ENCODE measurements at places on chromosomes 12 and 14.

GRCh38 chr14:48435221-48435620 is 759.8 kb upstream of the MDGA2 start:
- no peaks in the 10 kb centered on the region for H3K36me3 ChIP-seq
- no peaks in the 10 kb centered on the region for H3K4me1 ChIP-seq
- no peak overlapping the region for H3K27ac ChIP-seq
- H3K27me3 ChIP-seq: no peaks in the 10 kb centered on the region

DNA sequence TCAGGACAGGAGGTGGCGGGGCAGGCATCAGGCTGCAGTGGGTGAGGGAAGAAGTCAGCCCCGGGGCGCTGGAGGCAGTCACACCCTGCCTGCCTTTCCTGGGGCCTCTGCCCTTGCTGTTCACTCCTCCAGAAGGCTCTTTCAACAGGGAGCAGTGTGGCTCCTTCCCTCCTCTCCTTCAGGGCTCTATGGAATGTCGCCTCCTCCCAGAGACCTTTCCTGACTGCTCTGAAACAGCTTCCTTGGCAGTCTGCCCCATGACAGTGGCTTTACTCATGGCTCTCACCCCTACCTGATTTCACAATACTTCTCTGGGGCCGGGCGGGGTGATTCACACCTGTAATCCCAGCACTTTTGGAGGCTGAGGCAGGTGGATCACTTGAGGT is 7.1 kb downstream of the RHOF start:
- peak overlapping the region; percentile 86 for H3K27ac ChIP-seq
- H3K4me1 ChIP-seq: peaks cover 72% of the 10 kb centered on the region
- DNase-seq: no peak
- H3K4me3 ChIP-seq: peak overlapping the region; percentile 17

DNA sequence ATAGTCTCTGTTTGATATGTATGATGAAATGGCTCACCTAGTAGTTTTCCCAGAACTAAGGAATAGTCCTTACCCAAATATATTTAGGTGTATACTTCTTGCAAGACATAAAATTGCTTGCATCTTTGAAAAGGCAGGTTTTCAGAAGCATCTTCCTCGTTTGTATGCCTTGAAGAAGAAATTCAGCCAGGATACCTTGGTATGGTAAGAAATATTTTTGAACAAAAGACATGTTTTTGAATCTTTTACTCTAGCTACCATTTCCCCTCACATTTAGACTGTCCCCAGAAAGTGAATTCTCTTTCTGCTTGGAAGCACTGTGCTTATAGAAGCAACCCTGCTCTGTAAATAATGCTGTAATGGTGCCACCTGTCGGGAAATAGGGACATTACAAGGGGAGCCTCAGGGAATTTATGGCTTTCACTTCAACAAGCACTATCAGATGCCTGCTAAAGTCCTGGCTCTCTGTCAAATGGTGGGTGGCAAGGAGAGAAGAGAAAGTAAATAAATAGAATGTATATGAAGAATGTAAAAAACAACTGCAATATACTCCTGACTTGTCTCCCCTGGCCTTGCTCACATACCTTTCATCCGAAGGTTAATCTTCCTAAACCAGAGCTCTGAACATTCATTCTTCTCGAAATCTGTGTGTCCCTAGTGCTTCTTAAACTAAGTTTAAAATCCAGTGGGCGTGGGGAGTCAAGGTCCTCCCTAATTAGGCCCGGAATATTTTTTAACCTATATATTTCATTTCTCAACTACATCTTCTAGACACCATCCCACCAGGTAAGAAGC is 6.1 kb downstream of the CCDC184 start:
- H3K27me3 ChIP-seq: peaks cover 64% of the 10 kb centered on the region
- no peaks in the 10 kb centered on the region for H3K36me3 ChIP-seq
- H3K4me1 ChIP-seq: peaks cover 9% of the 10 kb centered on the region
- DNase-seq: peak; percentile 52
- H3K4me3 ChIP-seq: no peak overlapping the region
- no peak overlapping the region for H3K27ac ChIP-seq

DNA sequence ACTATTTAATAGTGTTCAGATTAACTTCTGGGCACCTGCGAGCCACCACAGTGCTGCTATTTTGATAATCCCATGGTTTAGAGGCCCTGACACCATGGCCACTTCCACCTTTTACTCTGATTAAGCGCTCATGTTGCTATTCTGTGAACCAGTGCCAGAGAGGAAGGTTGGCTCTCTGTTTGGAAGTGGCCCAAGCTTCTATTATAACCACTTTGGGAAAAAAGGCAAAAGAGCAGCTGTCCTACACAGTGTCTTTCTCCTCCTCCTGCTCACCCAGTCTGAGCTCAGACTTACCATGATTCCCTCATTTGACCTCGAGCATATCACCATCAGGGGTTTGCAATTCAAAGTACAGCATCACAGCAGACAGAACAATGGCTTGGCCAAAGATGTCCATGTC is 23.3 kb downstream of the DYRK2 start:
- no peak for DNase-seq
- H3K27ac ChIP-seq: no peak overlapping the region
- peaks cover 20% of the 10 kb centered on the region for H3K36me3 ChIP-seq
- peaks cover 11% of the 10 kb centered on the region for H3K4me1 ChIP-seq

- no peak overlapping the region for H3K27ac ChIP-seq
- peaks cover 2% of the 10 kb centered on the region for H3K4me1 ChIP-seq
These were observed 28.3 kb downstream of the ERC1 start for GRCh38 chr12:1019283-1019682.

DNA sequence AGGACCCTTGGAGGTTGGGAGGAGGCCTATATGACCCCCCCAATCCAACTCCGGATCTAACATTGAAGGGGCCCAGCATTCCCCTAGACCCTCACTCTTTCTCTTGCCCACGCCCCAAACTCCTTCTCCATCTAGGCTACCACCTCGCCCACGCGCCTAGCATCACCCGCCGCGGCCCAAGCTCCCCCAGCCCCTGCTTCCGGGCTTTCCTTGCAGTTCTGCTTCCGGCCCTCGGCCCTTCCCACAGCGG is 445 bp downstream of the CERS5 start:
- peaks cover 31% of the 10 kb centered on the region for H3K4me1 ChIP-seq
- H3K27me3 ChIP-seq: no peaks in the 10 kb centered on the region
- peak overlapping the region; percentile 95 for H3K4me3 ChIP-seq
- H3K36me3 ChIP-seq: peaks cover 19% of the 10 kb centered on the region
- H3K27ac ChIP-seq: peak overlapping the region; percentile 94

- no peaks in the 10 kb centered on the region for H3K36me3 ChIP-seq
- no peak for DNase-seq
- H3K27me3 ChIP-seq: no peaks in the 10 kb centered on the region
- H3K4me1 ChIP-seq: peaks cover 6% of the 10 kb centered on the region
- no peak overlapping the region for H3K4me3 ChIP-seq
These were observed 1493.1 kb upstream of the FLRT2 start for GRCh38 chr14:84036840-84037239.

- no peaks in the 10 kb centered on the region for H3K36me3 ChIP-seq
- H3K4me3 ChIP-seq: no peak overlapping the region
- H3K27ac ChIP-seq: no peak overlapping the region
- no peak for DNase-seq
- peaks cover 6% of the 10 kb centered on the region for H3K4me1 ChIP-seq
These were observed 40.6 kb downstream of the SUPT16H start for GRCh38 chr14:21343035-21343794.

DNA sequence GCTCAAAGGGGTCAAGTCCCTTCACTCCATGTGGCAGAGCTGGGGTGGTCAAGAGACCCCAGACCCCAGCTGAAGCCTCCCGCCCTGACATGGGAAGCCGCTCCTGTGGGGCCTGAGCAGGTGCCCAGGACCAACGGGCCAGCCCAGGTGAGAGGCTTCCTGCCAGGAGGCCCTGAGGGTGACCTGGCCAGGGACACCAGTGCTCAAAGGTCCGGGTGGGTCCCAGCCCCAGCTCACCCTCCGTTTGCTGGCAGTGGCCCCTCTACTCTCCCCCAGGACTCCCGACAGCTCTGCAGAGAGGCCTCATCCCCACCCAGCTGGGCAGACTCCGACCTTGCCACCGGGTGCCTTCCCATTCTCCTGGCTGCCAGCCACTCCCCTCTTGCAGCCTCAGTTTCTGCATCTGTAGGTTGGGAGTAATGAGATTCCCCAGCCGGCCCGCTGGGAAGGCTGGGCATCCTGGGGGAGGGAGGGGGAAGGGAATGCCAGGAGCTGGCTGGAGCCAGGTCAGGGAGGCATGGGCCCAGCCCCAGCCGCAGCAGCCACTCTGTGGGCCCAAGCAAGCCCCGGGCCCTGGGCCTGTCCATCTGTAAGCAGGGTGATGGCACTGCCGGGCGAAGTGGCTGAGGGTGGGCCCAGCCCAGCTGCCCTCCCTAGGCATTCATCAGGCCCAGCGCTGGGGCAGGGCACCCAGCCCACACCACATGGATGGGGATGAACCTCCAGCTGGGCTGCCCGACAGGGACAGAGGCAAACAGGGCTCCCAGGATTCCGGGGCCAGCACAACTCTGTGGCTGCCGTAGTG is 10.3 kb upstream of the INF2 start:
- H3K27ac ChIP-seq: no peak overlapping the region
- H3K4me3 ChIP-seq: no peak overlapping the region
- H3K4me1 ChIP-seq: peaks cover 7% of the 10 kb centered on the region
- DNase-seq: no peak
- no peaks in the 10 kb centered on the region for H3K36me3 ChIP-seq
- H3K27me3 ChIP-seq: peaks cover 6% of the 10 kb centered on the region

DNA sequence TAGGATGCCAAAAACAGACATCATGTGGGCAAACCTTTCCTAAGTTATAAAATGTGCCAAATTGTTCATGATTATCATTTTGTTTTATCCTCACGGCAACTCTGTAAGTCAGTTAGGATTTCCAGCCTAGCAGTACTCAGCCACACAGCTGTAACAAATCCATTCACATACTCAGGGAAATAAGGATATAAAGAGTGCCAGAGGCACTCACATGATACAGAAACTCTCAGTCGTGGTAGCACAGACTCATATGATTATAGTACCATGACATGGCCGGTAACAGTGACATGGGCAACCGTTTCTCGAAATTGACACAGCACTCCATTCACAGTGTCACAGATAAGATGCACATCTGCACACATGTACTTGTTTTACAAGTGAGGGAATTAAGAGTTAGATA is 344.2 kb downstream of the LRIG3 start:
- H3K4me3 ChIP-seq: no peak overlapping the region
- H3K27me3 ChIP-seq: no peaks in the 10 kb centered on the region
- H3K27ac ChIP-seq: no peak overlapping the region
- no peak for DNase-seq
- no peaks in the 10 kb centered on the region for H3K36me3 ChIP-seq
- no peaks in the 10 kb centered on the region for H3K4me1 ChIP-seq

- H3K4me3 ChIP-seq: no peak overlapping the region
- no peaks in the 10 kb centered on the region for H3K27me3 ChIP-seq
- no peaks in the 10 kb centered on the region for H3K36me3 ChIP-seq
- H3K4me1 ChIP-seq: no peaks in the 10 kb centered on the region
- DNase-seq: no peak
- H3K27ac ChIP-seq: no peak overlapping the region
These were observed 67.1 kb upstream of the CPM start for GRCh38 chr12:69000074-69000473.

DNA sequence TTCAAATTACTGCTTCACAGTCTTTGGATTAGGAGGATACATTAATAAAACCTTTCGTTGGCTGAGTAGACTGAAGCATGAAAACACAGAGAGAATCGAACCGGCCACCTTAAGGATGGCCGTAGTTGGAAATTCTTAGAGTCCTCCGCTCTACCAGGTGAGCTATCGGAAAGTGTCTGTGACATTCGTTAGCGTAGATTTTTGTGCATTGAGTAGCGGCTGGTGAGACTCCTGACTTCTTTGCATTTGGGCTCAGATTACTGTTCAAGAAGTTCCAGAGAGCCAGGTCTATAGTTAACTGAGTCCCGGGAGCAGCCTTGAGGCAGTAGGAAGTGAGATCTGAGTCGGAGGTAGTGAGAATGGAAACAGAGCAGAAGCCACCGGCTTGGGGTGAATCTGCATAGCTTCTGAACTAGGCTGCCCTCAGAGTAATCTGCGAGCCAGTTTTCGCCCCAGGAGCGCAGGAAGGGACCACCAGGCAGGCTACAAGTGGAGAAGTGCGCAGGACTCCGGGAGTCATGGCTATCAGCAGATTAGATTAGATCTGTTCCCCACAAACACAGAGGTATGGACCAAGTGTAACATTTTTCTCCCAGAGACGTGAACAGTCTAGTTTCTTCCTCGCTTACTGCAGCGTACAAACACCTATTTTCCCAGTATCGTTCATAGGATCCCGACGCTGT is 11.0 kb downstream of the OR6S1 start:
- peaks cover 56% of the 10 kb centered on the region for H3K4me1 ChIP-seq
- DNase-seq: no peak
- peak overlapping the region; percentile 1 for H3K27ac ChIP-seq
- peaks cover 3% of the 10 kb centered on the region for H3K36me3 ChIP-seq

DNA sequence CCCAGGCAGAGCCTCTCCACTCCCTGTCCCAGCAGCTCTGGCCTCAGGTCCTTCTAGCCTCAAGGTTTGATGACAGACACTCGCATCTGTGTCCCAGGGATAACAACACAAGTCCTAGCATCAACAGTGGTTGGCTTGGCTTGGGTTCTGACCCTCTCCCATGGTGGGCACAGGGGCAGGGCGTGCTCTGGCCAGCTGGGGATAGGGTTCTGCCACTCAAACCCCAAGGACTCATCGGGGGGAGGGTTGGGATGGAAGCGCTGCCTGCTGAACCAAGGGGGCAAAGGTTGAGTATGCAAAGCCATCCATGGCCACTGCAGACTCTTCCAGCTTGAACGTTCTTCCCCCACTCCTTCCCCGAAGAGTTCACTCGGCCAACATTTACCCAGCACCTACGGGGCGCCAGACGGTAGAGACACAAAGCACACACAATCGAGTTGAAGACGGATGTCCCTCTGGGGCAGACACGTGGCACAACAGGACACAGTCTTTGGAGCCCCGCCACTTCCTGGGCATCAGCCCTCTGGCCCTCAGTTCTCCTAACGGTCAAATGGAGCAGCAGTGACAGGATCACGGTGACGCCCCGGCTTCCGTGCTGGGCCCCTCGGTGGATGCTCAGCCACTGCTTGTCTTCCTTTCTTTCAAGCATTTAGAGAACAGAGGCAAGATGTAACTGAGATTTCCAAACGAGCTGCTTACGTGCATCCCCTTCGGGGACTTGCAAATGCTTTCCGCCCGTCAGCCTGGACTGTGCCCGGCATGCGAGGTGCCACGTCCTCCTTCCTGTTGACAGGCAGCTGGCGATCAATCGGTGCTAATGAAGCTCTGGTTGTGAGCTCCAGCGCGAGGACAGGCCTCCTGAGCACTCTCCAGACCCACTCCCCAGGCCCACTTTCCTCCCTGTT is 42.6 kb downstream of the DLK1 start:
- H3K4me1 ChIP-seq: no peaks in the 10 kb centered on the region
- H3K27ac ChIP-seq: no peak overlapping the region
- no peaks in the 10 kb centered on the region for H3K27me3 ChIP-seq
- DNase-seq: no peak
- no peak overlapping the region for H3K4me3 ChIP-seq
- H3K36me3 ChIP-seq: no peaks in the 10 kb centered on the region
